ENCODE measurements at places on chromosomes 5 and 9.

DNA sequence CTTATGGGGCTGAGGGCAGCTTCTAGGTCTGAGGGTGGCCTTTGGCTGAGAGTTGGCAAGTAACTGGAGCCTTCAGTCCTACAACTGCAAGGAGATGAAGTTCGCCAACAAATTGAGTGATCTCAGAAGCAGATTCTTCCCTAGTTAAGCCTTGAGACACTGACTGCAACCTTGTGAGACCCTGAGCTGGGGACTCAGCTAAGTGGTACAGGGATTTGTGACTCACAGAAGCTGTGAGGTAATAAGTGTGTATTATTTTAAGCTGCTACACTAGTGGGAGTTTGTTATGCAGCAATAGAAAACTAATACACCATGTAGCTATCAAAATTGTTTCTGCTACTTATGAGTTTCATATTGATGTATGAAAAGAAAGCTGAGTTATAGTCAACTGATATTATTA is 279.2 kb downstream of the PIK3R1 start:
- no peak for DNase-seq

DNA sequence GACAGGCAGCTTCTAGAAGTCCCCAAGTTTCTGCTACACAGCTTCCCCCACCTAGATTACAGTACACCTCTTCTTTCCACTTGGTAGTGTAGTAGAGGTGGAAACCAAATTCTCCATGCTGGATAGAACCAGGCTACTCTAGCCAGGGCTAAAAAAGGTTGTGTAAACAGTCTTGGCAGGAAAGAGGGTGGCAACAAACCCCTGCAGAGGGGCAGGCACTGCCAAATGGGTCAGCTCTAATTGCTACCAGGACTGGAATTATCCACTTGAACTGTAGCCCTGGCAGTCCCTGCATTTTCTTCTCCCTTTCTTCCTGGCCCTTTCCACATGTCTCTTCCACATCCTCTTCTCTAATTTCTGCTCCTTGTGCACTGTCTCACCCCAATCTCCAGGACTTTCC is 24.8 kb downstream of the RANBP3L start:
- no peak for DNase-seq

GRCh38 chr5:30505014-30505886 is 688.2 kb upstream of the CDH6 start:
- no peak for DNase-seq

DNA sequence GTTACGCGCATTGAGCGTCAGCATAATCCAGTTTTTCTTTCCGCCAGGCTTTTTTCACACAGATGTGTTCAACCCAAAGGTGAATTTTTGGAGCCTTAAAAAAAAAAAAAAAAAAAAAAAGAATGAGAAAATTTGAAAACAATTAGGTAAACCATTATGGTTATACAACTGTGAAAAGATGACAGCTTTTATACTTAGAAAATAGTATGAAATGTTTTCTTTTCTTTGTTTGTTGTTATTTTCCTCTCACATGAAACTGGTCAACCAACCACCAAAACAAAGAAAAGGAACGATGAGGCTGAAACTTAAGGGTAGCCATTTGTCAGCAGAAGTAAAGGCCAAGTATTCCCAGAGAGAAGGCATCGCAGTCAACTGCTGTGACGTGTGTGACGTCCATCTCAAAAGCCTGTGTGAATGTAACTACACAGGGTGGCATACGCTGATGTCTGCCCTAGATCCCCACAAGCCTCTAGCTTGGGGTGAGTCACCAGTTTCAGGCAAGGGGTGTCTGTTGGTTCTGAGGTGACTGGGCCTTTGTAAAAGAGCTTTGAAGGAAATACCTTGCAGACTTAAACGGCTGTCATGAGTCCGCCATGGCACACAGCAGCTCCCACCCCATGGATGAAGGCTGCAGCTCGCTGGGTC is 182.9 kb downstream of the AOPEP start:
- DNase-seq, result no peak

DNA sequence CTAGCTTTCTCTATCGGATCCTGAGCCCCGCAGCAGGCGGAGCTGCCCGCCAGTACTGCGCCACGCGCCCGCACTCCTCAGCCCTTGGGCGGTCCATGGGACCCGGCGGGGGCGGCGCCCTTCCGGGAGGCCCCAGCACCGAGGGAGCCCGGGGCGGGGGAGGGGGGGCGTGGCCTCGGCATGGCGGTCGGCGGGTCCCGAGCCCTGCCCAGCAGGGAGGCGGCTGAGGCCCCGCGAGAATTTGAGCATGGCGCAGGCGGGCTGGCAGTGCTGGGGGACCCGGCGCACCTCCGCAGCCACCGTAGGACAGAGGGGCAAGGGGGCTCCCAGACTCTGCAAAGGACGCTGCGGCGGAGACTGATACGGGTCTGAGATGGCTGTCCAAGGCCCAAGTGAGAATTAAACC is 6.8 kb downstream of the ZDHHC11B start:
- no peak for DNase-seq

DNA sequence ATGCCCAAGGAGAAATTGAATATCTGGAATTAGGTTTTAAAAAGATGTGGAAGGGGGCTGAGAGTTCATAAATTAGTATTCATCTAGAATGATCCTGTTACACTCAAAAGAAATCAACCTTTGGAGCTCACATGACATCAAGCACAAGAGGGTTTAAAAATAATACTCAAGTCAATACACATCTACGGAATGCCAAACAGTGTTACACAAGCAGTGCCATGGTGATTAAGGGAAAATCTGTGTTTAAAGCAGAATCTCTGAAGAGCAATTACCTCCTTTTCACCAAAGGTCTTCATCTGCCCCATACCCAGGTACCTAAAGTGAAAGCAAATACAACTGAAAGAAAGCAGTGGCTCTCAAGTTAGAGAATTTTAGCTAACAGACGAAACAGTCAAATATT is 261.6 kb downstream of the NFIB start:
- no peak for DNase-seq

GRCh38 chr9:118177241-118177640 is 473.0 kb downstream of the TLR4 start:
- no peak for DNase-seq

DNA sequence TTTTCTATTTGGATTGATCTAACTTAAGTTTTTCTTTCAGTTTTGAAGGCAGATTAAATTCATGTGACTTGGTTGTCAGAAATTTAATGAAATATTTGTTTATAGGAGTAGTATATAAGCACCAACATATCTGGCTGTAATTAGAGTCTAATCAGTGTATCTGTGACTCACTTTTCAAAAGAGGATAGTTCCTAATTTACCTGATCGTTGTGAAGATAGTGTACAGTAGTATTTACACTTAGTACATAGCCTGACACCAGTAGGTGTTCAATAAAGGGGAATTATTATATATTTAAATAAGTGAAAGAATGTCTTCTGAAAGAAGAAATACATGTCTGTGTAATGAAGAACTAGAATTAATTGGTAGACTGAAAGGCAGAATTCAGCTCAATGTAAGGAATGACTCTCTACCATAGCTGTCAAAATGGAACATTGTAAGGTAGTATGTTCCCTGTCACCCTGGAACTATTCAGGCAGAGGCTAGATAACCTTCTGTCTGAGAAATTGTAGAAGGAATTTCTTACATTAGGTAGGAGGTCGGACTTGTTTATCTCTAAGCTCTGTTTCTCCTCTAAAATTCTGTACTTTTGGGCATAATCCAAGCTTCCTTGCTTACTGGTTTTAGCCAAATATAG is 8.6 kb downstream of the TGFBR1 start:
- DNase-seq, result no peak

GRCh38 chr9:134929193-134930158 is 11.8 kb upstream of the FCN1 start:
- no peak for DNase-seq

DNA sequence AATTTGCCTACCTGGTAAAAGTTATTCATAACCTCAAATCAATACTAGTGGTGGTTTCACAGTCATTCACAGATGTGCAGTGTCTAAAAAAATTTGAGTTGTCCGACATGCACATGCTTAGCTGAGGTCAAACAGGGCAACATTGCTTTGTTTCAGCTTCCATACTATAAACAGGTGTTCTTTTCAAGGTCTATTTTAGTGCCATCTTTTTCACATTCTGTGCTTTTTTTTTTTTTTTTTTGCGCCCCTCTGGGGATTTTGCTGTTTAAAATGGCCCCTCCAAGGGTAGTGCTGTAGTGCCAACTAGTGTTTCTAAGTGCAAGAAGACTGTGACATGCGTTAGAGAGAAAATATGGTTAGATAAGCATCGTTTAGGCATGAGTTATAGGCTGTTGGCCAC is 14.5 kb downstream of the PHAX start:
- DNase-seq, result no peak

GRCh38 chr9:118595719-118596305 is 773.4 kb downstream of the BRINP1 start:
- DNase-seq, result peak; percentile 63

Data from NCI-H524 (cell line).